ENCODE measurements at places on chromosomes 4 and X.

DNA sequence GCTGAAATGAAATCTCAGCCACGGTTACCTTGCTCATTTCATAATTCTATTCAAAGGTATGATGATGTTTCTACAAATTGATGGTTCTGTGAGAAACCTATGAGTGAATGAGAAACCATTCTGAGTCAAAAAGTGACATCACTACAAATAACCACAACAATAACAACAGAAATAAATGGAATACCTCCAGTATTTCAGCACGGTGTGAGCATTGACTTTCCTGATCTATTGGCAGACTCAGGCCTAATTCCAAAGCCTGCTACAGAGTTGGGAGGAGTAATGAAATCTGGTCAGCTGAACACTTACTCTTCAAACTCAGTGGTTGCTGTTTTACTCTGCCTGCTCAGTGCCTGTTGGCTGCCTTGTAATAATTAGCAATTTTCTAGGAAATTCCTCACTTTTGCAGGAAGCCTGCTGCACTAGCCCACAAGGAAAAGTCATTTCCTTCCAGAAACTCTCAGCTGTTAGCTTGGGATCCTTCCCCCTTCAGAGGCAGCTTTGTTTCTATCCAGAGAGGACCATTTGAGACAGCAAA is 18.8 kb upstream of the SYNPO2 start:
- DNase-seq: no peak

DNA sequence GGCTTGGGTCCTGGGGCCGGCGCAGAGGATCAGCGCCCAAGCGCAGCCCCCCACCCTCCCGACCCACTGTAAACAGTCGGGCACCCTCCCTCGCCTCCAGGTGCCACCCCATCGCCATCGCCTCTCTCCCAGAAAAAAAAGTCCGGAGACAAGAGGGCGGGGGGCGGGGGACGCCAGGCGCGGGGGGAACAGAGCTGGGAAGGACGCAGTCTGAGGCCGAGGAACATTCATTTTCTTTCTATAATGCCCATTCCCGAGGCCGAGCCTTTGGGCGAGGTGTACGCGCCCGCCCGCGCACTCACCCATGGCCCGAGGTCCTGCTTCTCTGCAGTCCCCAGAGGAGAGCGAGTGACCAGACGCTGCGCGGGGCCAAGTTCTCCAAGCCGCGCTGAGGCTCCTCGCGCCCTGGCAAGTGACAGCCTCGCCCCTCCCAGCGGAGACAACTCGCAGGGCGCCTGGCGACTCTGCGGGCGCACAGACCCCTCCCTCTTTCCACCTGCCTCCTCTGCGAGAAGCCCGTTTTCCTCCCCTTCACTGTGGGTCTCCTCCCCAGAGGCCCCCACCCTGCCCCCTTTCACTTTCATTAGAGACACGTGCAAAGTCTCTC is 63.5 kb upstream of the WDR17 start:
- DNase-seq: no peak

DNA sequence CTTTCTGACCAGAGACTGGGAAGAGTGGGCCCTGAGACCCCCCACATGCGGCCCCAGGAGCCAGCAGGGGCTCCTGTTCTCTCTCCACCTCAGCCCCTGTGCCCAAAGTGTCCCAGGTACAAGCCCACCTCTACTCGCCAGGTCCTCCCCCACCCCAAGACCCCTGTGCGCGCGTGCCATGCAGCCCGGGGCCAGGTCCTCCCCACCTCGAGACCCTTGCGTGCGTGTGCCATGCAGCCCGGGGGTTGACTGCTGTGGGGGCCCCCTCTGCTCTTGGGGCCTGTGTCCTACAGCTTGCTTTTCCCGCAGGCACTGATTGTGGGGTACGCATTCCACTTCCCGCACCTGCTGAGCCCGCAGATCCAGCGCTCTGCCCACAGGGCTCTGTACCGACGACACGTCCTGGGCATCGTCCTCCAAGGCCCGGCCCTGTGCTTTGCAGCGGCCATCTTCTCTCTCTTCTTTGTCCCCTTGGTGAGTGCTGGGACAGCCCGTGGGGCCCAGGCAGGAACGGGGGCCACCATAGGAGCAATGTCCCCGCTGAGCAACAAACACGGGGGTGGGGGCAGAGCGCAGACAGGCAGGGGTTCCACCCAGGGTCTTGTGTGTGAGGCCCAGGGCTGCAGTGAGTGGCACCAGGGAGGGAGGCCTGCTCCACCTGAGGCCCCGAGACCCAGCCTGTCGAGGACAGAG is 20.3 kb downstream of the DGKQ start:
- DNase-seq: no peak

- no peak for DNase-seq
Measured at GRCh38 chr4:6520051-6520636, 47.7 kb upstream of the PPP2R2C start.

- no peak for DNase-seq
Measured at GRCh38 chr4:35649011-35649410, 595.3 kb downstream of the ARAP2 start.

- DNase-seq: no peak
Measured at GRCh38 chr4:8274765-8275547, 5.4 kb downstream of the HTRA3 start.

DNA sequence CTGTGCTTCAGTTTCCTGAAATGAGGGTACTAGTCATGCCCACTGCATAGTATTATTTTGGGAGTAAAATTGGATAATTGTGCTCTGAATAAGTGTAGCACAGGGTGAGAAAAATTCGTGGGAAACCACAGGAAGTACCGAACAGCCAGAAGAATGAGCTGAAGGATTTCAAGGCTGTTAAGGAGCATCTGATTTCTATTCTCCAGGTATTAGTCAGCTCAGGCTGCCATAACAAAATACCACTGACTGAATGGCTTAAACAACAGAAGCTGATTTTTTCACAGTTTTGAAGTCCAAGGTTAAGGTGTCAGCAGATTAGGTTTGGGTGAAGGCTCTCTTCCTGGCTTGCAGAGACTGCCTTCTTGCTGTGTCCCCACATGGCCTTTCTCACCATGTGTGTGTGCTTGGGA is 41.9 kb downstream of the WWC2 start:
- no peak for DNase-seq

GRCh38 chrX:51641421-51642021 is 22.8 kb upstream of the CENPVL3 start:
- DNase-seq: peak; percentile 20

- no peak for DNase-seq
Measured at GRCh38 chr4:150164956-150165629, 86.8 kb downstream of the DCLK2 start.

GRCh38 chr4:174275101-174275500 is 8.4 kb downstream of the FBXO8 start:
- no peak for DNase-seq

DNA sequence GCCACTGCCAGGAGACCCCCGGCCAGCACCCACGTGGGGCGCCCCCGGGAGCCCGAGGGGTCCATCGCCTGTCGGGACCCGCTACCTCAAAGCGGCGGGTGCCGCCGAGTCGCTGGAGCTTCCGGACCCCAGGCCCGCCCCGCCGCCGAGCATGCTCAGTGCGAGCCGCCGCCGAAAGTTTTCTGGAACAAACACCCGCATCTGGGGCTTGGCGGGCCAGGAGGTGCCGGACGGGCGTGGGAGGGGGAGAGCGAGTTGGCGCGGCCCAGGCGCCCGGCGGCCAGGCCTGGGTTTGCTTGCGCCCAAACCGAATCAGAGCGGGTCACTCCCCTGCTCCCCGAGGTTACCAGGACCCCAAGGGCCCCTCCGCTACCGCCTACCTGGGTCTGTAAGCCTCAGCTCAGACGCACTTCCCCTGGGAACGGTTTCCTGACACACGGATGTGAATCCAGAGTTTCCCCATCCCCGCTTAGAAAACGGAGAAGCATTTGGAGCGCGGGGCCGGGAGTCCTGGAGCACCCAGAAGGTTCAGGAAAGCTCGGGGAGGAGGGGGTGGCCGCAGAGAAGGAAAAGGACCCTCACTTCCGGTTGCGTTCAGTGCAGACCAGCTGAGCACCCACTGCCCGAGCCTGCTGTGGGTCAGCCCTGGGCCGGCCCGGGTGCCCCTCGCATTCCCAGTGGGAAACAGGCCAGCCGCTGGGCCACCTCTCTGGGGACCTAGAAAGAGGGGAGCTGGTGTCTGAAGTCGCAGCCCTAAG is at the start of gene EVC2:
Gene EVC2, minus strand, starts transcription at position 111 of the 758 bp plus-strand sequence. Its CDS starts 46 bp downstream, at position 65.
- DNase-seq: no peak

DNA sequence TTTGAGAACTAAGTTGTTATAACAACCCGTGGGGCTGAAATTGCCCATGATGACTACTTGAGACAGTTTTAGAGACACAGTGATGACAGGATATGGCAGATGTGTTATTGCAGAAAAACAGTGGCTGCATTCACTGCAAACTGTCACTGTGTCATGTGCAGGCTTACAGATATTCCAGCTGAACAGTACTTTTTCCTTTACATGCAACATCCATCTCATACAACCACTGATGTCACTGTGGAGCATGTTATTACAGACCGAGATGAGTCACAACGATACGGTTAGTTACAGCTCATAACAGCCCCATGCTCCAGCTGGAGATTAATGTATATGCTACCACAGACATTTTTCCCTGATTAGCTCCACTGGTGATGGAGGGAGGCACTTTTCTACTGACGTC is 207.4 kb downstream of the TMA16 start:
- no peak for DNase-seq

- DNase-seq: no peak
Measured at GRCh38 chrX:70970482-70970995, 39.6 kb upstream of the SLC7A3 start.

DNA sequence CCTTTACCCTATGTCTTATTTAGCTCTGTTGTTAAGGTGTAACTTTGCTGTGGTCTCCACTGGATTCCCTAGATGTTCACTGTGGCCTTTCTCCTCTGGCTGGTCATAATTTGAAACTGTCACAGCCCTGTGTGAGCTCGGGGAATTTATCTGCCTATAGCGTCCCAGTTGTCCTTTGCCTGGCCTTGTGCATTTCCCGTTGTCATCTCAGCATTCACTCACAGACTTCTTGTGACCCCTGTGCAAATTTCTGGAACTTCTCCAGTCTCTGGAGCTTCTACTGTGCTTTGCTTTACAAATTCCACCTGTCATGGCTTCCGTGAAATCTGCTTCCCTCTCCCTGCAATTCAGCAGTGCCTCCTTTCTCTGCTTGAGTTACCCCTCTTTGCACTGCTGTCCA is 106.7 kb downstream of the WWC2 start:
- no peak for DNase-seq

DNA sequence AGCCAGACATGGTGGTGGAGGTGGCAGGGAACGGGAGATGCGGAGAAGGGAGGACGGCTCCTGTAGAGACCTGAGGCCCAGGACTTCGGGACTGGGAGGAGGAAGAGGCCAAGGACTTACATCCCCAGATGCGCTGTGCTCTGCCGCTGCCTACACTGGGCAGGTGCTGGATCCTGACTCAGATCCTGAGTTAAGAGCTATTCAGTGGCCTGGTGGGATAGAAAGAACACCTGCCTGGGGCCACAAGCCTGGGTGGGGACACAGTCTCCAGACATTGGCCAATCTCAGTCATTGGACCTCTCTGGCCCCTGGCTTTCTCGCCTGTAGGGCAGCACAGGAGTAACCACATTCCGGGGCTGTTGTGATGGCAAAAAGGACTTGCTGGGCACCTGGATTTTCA is 10.9 kb upstream of the MSX1 start:
- no peak for DNase-seq

DNA sequence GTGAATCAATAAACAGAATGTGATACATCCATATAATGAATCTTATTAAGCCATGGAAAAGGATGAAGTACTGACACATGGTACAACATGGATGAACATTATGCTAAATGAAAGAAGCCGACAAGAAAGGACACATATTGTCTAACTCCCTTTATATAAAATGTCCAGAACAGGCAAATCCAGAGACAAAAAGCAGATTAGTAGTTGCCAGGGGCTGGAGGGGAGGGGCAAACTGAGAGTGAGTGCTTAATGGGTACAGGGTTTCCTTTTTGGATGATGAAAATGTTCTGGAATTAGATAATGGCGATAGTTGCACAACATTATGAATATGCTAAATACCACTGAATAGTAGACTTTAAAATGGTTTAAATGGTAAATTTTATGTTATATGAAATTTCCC is 17.4 kb downstream of the ADGRG4 start:
- no peak for DNase-seq

DNA sequence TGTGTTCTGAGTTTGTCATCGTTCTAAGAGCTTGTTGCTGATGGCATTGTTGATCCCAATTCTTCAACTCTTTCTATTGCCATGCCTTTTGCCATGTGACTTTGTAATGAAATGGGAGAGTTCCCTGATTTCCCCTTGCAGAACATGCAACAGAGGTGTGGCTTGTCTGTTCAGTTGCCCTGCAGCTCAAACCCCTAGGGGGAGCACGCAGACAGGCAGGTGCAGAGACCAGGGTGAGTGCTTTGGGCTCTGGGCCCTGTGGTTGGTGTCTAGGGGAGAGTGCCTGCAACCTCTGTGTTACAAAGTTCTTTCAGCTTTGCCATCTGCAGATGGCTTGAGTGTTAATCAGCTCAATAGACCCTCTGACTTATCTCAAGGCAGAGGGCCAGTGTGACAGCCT is 332.7 kb downstream of the MID1IP1 start:
- no peak for DNase-seq

GRCh38 chr4:182310316-182310715 is 67.1 kb downstream of the TENM3 start:
- DNase-seq: no peak

DNA sequence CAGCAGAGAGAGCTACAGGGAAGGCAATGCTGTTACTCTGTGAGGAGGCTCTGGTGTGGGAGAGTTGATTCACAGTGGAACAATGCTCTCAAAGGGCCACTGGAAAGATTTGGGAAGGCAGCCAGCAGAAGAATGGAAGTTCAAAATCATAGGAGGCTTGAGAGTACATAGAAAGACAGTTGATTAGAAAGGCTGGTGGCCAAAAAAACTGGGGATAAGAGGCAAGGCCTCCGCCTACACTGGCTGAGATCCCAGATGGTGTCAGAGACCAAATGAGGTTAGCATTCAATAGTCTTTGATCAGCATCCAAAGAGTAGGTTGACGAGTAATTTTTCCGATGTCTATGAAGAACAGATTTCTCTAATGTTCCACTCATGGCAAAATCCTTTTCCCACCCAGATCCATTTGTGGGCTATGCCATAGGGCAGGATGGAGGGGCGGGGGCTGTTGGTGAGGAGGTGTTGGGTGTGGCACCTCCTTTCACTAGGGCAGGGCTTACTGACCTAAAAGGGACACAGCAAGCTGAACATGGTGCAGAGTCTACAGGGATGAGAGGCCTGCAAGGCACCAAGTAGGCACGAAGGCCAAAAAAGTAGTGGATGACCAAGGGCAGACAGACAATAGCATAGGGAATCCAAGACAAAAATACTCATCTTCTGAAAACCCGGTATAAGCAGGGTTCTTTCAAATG is 15.1 kb downstream of the TEC start:
- no peak for DNase-seq

DNA sequence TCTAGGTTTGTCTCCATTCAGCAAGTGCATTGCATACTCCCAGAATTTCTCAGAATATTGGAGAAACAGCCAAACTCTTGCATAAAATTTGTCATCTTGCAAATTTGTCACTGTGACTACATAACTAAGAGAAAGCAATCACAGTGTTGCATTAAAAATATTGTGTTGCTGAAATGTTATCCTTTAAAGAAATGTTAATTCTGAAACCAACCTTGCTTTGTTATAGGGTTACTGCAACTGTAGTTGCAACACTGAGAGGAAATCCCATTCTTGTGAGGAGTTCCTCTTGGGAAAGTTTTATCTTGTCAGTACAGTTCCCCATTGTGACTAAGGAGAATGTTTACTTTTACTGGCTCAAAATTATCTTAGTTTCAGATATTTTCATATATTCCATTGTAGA is 20.9 kb downstream of the CYBB start:
- DNase-seq: no peak

- DNase-seq: no peak
Measured at GRCh38 chr4:37749398-37749988, 63.3 kb upstream of the RELL1 start.

GRCh38 chr4:120156120-120156718 is 89.6 kb upstream of the MAD2L1 start:
- DNase-seq: peak; percentile 45

Data from iPS DF 6.9 (cell line).